Cardiac fibroblast (primary cell): ENCODE measurements at places on chromosomes 3 and 15.

DNA sequence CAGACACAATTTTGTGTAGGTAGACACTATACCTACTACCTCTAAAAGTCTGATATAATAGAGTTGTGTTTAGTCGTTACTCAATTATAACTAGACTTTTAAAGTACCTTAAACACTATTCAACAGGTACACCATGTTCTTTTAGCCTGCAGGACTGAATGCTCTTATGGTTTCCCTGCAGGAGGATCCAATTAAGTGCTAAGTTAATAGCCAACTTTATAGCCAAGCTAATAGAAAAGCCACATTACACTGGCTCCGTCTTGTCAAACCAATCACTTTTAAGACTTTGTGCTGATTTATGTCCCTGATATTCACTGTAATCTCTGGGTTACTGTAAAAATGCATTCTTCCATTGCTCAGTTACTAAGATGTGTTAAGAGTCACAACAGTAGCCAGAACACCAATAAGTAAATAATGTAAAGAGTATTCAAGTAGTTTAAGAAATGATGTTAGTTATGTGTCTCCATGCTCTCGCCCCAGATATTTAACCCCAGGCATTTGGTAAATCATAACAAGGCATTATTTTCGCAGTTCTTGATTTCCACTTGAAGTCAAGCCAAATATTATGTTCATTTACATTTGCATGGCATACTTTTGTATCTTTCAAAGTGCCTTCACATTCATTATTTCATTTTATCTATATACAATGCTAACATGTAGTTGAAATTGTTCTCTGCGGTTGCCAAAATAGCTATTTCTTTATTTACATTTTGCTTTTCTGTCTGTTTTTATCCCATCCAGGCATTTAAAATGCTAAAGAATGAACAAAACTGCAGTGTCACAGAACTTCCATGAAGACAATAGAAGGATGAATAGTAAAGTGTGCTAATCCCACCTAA is 42.7 kb upstream of the AP4E1 start:
- DNase-seq, result no peak

- DNase-seq, result peak; percentile 74
These were observed 102.9 kb downstream of the FNDC3B start for GRCh38 chr3:172142051-172142863.

DNA sequence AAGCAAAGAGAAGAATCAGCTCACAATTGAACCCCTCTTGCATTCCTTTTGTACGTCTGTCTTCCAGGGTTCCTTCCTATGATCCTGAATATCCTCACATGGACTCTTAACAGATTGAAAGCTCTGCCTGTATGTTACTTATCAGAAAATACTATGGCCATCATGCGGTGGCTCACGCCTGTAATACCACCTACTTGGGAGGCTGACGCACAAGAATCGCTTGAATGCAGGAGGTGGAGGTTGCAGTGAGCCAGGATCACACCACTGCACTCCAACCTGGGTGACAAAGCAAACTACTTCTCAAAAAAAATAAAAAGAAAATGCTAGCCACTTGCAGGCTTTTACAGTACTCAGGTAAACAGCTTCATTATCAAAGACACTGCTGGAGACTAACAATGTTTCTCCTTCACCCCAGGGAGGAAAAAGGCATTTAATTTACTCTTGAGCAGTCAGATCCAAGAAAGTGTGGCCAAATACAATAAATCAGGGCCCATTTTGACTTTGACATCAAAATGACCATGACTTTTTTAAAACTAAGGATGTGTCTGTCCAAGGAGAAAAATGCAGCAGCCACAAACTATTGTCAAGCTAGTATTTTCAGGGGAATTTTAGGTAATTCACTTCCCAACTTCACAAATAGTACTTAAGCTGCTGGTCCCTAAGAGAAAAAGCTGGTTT is 27.3 kb downstream of the NPTN start:
- no peak for DNase-seq

- no peak for DNase-seq
These were observed 58.8 kb downstream of the BTD start for GRCh38 chr3:15660055-15660935.

DNA sequence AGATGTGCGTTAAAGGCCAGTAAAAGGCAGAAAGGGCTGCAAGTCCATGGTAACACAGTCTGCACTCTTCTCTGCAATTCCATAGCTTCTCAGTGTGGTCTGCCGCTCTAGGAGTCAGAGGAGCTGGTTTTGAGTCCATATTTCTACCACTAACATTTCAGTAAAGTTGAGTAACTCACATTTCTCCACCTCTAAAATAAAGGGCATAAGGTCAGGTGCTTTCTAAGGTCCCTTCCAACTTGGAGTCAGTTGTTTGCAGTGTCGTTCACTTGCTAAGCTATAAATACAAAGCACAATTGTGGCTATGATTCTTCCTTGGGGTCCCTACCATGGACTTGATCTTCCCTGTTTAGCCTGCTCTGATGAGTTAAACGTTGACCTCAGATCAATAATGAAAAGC is 171.1 kb downstream of the P3H2 start:
- no peak for DNase-seq

DNA sequence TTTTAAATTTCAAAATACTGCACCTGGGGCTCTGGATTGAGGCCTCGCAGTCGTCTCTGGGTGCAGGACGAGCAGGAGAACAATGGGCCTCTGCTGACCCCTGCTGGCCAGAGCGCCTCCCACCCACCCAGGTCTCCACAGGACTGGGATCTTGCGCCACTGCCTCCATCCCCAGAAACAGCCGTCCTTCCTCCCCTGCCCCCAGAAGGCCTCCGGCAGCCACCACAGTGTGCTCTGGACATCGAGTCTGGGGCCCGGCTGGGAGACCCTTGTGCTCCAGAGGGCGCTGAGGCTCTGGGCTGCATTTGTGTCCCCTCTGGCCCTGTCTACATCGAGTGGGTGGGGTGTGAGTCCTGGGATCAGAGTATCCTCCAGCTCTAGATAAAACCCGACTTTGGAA is 6.7 kb upstream of the ACSBG1 start:
- DNase-seq, result peak; percentile 77

GRCh38 chr15:39413558-39413957 is 167.3 kb upstream of the THBS1 start:
- no peak for DNase-seq

- peak; percentile 85 for DNase-seq
These were observed 24.3 kb downstream of the PGPEP1L start for GRCh38 chr15:98983334-98983733.

GRCh38 chr15:67072442-67072841 is 7.0 kb downstream of the SMAD3 start:
- DNase-seq, result no peak

- DNase-seq, result no peak
These were observed 4.7 kb upstream of the CALML4 start for GRCh38 chr15:68209735-68210408.

- DNase-seq, result peak; percentile 99
These were observed 45.5 kb downstream of the TMOD3 start for GRCh38 chr15:51874751-51875644.

DNA sequence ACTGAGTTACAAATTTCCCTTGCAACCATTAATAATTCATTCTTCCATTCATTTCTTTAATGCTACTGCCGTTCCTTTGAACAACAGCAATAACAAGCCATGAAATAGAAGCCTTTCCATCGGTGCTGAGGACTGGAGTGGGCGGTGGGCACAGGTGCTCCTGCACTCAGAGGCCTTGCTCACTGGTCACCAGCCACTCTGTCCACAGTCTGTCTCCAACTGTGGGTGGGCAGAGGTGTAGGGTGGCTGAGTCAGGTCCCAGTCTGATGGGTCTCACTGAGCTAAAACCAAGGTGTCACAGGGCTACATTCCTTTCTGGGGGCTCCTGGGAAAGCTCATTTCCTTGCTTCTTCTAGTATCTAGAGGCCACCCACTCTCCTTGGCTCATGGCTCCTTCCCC is 6.3 kb upstream of the FAM3D start:
- no peak for DNase-seq

DNA sequence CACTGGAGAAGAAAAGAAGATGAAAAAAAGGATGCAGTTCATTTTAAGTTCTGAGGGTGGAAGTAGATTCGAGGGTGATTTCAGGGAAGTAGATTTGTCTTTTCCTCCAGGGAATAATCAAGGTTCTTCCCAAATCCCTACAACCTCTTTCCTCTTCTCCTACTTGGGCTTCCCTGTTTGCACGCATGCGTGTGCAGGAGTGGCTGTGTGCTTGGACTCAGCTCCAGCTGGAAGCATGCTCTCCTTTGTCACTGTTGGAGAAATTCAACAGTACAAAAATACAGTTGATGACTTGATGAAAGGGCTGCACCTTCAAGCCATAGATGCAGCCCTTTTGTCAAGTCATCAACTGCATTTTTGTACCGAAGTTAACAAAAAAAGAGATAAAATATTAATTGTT is 3.8 kb downstream of the OR5K2 start:
- no peak for DNase-seq

DNA sequence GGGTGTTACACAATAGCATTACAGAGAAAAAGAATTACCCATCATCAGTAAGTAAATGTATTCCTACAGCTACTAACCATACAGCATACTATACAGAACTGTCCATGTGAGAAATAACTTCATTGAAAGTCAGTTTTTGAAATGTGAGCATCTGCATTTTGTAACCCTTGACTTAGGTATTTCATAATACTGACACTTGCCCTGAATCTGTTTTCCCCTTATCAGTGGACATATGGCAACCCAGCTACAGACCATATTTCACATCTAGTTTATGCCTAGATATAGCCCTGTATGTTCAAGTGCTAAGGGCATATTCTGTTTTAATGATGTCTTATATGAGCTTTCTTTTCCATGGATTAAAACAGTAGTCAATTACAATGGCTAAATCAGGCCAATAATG is 297.6 kb downstream of the TBC1D5 start:
- peak; percentile 8 for DNase-seq

DNA sequence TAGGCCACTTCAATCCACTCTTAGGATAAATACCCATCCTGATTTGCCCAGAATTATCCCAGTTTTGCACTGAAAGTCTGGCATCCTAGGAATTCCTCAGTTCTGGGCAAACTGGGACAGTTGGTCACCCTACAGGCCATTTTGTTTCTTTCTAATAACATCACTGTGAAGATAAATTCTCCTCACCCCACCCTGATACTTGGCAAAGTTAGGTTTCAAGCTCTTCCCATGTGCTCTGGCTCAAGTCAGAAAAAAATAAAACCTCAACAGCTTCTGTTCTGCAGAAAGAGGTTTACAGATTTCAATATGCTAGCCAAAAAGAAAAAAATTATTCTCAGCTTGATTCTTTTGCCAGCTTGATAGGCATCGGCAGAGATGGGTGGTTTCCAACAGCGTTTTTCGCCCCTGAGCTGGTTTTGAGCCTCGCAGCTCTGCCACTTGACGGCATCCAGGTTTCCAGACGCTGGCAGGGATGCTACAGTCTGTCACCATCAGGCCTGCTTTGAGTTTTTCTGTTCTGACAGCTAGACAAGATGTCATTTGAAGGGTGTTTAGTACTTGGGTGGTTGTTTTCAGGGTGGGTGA is 171.4 kb downstream of the SSR3 start:
- no peak for DNase-seq

DNA sequence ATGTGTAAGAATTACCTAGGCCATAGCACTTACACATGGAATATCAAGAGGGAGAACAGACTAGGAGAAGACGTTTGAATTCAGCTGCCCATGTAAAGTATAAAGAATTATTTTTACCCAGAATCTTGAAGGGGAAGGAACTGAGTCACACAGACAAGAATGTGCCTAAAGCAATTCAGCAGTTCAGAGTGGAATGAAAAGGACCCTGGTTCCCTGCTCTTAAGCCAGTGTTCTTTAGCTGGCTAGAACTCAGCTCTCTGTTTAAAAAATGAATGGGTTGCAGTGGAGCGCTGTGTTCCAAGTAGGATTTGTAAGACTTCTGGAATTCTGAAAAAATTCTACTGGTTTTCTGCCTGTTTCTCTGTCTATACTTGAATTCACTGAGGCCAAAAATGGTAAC is 440.2 kb downstream of the LPP start:
- peak; percentile 93 for DNase-seq

DNA sequence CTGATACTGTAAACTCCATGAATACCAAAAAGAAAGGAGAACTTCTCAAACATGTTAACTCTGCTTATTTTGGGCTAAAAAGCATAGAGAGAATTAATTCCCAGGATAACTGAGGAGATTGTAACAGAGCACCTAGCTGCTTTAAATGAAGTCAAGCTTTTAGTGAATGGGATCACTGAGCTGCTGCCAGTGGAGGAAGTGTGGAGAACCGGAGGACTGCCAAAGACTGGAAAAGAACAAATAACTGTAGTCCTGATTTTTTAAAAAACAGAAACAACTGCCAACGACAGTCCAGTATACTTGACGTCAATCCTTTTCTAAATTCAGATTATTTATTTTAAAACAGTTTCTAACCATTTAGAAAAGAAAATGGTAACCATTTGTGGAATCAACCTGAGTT is 3.3 kb downstream of the C3orf70 start:
- DNase-seq, result no peak

GRCh38 chr15:50109076-50109987 is 9.7 kb downstream of the ATP8B4 start:
- DNase-seq, result peak; percentile 4

DNA sequence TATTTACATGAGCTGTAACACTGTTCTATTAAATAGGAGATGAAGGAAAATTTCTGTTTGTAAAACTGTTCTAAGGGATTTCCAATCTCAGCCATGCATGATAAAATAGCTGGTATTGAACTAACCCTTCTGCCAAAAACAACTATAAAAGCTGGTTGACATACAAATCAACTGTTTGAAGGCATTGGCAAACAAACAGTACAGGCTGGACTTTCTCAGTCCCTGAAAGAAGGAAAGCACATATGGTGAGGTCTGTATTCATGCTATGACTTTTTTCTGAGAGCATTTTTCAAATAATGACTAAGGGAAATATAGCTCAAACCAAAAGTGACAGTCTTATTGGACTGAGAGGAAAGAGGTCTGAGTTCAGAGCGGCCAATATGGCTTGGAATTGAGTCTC is 117.0 kb upstream of the CCDC54 start:
- no peak for DNase-seq

- no peak for DNase-seq
These were observed 577.5 kb upstream of the NECTIN3 start for GRCh38 chr3:110494093-110494490.

GRCh38 chr3:174199696-174200095 is 659.4 kb upstream of the NAALADL2 start:
- DNase-seq, result peak; percentile 7

DNA sequence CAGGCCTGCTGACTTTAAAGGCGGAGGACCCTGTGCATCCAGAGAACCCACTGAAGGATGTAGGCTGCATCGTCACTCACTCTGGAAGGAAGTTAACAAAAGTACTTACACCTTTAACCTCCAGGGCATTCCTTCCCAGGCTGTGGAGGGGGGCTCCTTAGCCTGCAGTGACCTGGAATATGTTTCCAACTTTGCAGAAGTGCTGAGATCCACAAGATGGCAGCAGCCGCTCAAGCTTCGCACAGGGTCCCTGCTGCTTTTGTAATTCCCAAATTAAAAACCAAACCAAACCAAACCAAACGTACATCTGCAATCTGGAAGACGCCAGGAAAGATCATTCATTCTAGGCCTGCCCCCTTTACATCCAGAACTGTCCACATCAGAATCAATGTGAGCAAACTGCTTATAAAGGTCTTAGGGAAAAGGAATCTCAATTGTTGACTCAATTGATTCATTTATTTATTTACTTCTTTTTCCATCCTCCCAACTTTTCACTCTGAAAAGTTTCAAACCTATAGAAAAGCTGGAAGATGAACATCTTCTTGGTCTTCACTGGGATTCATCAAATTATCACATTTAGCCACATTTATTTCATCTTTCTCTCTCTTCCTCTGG is 70.5 kb upstream of the KLHL25 start:
- peak; percentile 60 for DNase-seq
